ENCODE measurements at places on chromosomes 7 and 10.

DNA sequence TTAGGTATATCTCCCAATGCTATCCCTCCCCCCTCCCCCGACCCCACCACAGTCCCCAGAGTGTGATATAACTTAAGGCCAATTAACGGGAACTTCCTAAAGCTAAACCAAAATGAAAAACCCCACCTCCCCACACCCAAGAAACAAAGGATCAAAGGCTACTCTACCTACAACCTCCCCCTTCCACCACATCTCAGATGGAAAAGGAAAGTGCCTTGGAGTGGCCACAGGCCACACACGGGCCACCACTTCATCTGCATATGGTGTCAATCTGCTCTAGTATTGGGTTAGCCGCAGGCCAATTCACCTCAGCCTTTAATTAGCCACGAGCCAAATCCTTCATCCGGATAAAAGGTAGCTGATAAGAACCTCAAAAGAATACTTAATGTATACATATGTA lies 19.6 kb downstream of the CSTF2T start:
- DNase-seq: no peak

DNA sequence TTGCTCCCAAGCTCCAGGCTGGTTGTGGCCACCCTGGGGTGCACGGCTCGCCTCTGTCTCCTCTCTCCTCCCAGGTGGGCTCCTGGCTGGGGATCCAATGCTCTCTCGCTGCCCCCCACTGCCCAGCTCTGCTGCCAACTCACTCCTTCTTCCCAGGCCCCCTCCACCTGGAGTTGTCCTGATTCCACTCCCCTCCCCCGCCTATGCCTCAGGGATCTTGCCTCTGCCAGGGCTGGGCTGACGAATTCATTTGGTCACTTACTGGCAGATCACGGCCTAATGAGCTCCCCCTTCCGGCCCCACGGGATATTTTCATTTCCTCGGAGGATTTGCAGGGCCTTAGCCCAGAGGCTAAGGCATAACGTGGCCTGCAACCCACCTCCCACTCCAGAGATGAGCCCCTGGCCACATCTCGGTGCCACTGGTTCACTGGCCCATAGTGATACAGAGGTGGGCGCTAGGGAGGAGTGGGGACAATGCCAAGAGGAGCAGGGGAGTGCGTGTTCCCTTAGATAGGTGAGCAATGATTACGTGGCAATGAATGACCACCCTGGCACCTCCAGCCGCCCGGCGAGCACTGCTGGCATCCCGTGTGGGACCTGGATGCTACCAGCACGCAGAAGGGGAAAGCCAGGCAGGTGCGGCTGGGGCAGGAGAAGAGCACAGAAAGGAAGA lies 344.6 kb upstream of the SHH start:
- DNase-seq: no peak

DNA sequence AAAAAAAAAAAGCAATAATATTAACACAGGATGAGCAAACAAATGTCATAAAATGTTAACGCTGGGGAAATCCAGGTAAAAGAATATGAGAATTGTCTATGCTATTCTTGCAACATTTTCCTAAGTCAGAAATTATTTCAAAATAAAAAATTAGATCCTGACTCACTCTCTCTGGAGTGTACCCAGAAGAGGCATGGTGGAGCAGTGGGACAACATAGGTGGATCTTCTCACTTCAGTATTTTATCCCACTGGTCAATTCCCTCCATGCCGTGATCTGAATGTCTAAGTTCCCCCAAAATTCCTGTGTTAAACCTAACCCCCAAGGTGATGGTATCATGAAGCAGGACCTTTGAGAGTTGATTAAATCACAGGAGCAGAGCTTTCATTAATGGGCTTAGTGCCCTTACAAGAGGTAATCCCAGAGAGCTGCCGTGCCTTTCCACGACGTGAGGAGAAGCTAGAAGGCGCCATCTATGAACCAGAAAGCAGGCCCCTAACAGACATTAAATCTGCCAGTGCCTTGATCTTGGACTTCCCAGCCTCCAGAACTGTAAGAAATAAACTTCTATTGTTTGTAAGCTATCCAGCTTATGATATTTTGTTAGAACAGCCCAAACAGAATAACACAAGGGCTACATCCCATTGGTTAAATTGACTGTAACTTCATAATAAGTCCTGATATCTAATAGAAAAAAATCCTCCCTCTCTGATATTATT lies 35.2 kb downstream of the USP6NL start:
- no peak for DNase-seq

DNA sequence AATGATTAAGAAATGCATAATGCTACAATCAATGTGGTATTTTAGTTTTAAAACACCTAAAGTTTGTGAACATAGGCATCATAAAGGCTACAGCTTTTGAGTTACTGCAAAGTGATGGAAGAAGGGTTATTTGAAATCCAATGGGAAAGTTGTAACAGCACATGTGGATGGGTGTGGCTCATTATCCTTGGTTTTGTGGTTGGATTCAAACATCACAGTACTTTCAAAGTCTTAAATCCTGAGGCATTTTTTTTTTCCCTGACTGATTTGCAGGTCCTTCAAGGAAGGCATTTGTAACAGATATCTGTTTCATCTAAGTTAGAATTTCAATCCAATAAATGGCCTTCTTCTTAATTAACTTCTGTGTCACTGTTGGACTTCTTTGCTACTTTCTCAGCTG lies 9.8 kb upstream of the SHTN1 start:
- no peak for DNase-seq

DNA sequence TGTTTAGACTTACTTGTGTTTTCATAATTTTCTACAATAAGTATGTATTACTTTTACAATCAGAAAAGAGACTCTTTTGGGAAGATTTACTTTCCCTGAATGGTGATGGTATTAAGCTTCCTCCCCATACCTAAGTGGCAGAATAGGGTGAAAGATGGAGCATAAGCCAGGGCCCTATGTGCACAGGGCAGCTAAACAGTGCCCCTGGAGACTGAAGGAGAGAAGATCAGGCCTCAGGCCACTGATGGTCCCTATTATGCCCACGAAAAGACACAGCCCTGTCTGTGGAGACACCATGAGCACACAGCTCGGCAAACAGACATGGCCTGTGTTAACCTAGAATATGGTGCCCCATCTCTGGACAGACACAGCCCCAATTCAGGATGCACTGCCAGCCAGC lies 139.4 kb downstream of the OAT start:
- no peak for DNase-seq

- DNase-seq: no peak
These were observed 32.4 kb downstream of the GPRIN2 start for GRCh38 chr10:46523962-46524471.

- no peak for DNase-seq
These were observed 57.5 kb upstream of the PTPN12 start for GRCh38 chr7:77479536-77480088.

DNA sequence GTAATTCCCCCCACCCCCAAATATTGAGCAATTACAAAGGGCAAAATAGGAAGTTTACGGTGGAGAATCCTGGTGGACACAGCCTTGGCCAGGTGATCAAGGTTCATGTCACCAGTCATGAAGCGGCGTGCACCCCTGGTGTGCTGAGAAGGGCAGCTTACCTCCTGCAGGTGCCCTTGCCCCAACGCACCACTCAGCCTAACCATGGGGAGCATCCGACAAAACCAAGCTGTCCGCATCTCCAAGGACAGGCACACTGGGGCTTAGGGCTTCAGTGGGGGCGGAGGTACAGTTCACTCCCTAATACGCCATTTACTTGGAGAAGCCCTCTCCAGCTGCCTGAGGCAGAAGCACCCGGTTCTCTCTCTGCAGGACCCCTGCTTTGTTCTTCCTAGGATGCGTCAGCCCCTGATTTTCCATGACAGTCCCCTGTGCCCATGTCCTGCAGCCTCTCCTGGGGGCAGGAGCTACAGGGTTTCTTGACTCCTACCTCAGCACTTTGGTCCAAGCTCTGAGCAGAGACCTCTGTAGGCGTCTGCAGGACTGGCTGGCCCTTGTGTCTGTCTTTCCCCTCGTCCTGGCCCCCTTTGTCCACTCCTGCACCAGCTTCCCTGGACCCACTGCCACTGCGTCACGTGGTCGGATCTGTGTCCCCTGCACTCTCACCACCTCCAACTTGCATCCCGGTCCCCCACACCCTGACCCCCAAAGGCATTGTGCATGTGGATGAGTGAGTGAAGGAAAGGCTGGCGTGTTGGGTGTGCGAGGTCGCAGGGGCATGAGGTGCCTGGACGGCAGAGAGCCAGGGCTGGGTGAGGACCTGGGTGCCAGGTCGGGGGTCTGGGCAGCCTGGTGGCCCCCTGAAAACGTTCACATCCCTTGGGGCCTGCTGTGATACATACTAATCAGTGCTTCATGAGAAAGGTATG lies 113.7 kb downstream of the LHPP start:
- DNase-seq: no peak

- DNase-seq: no peak
These were observed 98.5 kb downstream of the WDR11 start for GRCh38 chr10:120949609-120950031.

GRCh38 chr7:74483402-74484336 lies 30.0 kb downstream of the GTF2IRD1 start:
- peak; percentile 66 for DNase-seq

GRCh38 chr10:13613519-13613918 lies 26.8 kb downstream of the PRPF18 start:
- DNase-seq: no peak

DNA sequence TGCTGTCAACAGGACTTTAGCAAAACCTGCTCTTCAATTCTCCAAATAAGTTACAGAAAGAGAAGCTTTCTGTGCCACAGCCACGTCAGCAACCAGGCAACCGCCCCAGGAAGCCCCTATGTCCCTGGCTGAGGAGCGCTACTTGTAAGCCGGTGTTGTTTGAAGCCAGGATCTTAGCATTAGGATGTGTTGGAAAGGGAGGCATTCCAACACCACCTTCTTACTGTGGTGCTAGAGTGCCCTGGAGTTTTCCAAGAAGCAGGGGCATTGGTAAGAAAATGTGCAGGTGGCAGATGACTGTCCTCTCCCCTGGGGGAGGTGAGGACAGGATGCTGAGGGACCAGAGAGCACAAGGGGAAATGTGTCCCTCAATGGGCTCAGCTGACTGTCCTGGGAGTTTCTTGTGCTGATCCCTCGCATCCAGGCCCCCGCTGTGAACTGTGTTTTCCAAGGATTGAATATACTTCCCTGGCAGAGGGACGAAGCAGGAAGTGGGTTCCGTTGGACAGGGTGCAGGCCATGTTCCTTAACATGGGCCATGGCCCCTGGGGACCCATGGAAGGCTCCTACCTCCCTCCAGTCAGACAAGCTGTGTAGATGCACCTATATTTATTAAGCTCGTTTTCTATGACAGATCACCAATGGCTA lies 139.6 kb upstream of the GDF10 start:
- no peak for DNase-seq

DNA sequence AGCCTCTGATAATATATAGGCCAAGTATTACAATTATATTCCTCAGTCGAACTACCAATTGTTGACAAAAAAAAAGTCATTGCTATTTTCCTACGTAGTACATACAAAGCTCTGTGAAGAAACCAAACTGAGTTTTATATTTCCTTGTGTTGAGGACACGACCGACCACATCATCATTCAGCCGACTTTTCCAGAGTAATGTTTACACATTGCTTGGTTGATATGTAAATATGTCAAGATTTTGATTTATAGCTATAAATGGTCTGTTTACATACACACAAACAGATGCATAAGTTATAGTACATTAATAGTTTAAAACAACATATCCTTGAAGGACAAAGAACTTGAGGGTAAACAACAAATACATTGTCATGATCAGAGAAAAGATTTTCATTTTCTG lies 121.5 kb downstream of the CRPPA start:
- DNase-seq: no peak

DNA sequence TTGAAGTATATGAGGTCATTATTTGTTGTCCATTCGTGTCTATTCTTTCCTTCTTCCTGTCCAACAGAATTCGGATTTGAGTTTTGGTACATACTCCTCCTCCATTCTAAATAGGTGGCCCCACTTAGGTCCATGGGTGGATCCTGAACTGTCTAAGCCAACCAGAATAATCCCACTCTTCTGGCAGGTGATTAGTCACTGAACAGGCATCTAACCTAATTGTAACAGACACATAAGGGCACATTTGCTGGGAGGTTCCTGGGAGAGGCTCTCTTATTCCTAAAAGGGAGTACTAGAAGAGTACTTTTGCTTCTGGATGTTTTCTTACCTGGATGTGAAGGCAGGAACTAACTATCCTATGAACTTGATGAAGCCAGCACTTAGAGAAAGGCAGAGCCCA lies 16.8 kb downstream of the LRRC72 start:
- DNase-seq: no peak

DNA sequence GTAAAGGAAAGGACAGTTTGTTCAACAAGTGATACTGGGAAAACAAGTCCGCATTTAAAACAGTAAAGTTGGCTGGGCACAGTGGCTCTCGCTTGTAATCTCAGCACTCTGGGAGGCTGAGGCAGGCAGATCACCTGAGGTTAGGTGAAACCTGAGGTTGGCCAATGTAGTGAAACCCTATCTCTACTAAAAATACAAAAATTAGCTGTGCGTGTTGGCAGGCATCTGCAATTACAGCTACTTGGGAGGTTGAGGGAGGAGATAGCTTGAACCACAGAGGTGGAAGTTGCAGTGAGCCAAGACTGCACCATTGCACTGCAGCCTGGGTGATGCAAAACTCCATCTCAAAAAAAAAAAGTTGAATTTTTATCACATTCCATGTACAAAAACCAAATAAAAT lies 35.7 kb downstream of the ZNF92 start:
- DNase-seq: no peak

DNA sequence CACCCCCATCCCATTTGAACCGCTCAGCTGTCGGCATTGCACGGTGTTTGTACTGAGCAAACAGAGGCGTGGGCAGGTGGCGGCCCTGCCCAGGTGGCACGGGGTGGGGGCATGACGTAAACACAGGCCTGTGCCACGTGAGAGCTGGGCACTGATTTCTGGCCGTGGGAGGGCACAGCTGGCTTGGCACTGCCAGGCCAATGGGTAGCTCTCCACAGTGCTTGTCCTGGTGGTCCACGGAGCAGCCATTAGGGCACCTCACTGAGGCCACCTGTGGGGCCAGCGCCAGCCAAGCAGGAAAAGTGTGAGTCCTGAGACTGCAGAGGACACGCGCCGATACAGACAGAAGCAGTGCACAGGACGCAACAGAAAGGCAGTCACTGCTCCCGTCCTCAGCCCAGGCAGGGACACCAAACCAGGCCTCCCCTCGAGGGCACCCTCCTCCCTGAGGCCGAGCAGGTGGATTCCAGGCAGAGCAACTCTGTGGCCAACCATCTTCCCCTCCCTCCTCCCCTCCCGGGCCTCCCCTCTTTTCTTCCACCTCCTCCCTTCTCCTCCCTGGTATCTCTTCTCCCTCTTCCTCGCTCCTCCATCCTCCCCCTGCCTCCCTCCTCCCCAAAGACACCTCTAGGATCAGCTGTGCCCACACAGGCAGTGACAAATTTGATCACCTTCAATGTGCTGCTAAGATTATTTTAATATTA lies 258.7 kb downstream of the ELFN1 start:
- no peak for DNase-seq

DNA sequence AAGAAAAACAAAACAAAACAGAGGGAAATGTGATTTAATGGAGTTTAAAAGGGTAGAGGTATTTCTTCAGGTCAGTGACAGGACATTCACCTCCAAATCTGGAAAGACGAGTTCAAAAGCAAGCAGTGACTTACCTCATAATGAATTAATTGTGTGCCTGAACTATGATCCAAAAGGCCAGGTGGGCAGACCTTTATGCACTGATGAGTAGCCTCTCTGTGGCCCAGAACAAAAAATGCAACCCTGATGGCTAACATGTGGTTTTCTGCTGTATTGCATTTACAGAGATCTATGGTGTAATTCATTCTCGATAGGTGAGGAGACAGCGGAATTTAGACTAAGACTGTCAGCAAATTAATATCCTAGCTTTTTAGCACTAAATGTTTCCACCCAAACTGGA lies 142.0 kb downstream of the HDAC9 start:
- no peak for DNase-seq

Data from kidney epithelial cell (primary cell).